SK-N-SH (cell line): ENCODE measurements at places on chromosomes 3 and 15. TPM values are rescaled to one million over a fixed set of nuclear protein-coding genes. Genes with fewer than 3 reads are reported as not detected.

DNA sequence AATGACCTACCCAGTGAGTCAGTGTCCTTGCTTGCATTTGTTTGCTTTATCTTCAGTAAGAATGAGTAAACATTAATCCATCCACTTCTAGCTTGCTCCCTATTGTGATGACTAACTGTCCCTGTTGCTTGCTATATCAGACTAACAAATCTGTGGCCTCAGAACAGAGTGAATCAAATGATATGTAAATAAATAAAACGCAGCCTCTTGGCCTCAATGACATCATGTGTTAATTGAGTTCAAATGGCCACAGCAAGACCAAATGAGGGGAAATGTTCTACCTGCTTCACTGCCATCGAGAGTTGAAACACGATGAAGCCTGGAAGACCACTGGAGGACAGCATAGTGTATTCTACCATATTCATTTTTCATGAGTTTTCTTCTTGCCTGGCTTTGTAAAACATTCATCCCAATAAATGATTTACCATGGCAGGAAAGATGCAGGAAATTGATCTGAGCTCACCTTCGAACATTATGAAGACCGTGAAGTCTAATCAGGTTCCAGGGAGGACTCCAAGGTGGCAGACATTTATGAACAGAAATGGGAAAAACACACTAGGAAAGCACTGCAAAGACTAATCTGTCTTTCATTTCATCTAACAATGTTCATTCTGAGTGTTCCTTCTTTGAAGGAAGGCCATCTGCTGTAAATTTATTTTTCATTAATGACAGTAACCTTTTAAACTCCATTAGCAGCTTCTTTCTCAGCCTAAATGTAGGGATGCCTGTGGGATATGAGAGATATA, 1144.5 kb downstream of the TUSC7 start:
- DNase-seq, result peak; percentile 20
- no peaks in the 10 kb centered on the region for H3K36me3 ChIP-seq
- H3K4me1 ChIP-seq, result no peaks in the 10 kb centered on the region
- H3K27me3 ChIP-seq, result no peaks in the 10 kb centered on the region
- peak overlapping the region; percentile 99 for H3K27ac ChIP-seq

DNA sequence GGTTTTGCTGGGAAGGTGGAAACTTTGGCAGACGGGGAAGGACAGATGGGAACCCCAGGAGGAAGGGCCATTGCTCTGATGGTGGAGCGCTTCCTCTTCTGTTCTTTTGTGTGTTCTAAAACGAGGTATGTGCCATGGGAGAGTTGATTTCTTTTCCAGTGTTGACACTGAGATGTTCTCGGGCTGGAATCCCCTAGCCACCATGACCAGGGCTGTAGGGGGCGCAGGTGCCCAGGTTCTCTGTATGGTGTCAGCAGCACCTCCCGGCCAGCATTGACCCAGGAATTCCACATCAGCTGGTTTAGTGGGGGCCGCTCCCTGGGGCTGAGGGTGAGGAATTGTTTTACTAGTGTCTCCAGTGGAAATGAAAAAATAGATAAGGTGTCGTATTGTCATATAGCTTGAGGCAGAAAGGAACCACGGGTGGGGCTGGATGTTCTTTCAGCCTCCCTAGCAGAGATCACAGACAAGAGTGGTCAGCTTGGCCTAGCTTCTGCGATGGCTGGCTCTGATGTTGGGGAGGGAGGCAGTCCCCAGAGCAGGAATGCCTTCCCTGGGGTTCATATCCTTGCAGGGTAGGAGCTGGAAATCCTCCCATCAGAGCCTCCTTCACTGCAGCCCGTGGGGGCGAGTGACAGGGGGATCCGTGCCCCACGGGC, 34.2 kb upstream of the ACAD9 start:
- 0 out of 2 replicates have a peak, but pooled peaks cover 5% of the 10 kb centered on the region for H3K4me1 ChIP-seq
- peak overlapping the region; percentile 53; the same call in 1 of the 2 replicates for H3K27ac ChIP-seq
- no peaks in the 10 kb centered on the region for H3K36me3 ChIP-seq
- peak overlapping the region; percentile 52 for H3K4me3 ChIP-seq
- peak; percentile 68 for DNase-seq
- no peaks in the 10 kb centered on the region for H3K27me3 ChIP-seq

- no peaks in the 10 kb centered on the region for H3K27me3 ChIP-seq
- H3K36me3 ChIP-seq, result no peaks in the 10 kb centered on the region
- H3K27ac ChIP-seq, result no peak overlapping the region
- no peaks in the 10 kb centered on the region for H3K4me1 ChIP-seq
- DNase-seq, result no peak
These were observed 148.6 kb upstream of the NR2F2 start for GRCh38 chr15:96181873-96182301.

DNA sequence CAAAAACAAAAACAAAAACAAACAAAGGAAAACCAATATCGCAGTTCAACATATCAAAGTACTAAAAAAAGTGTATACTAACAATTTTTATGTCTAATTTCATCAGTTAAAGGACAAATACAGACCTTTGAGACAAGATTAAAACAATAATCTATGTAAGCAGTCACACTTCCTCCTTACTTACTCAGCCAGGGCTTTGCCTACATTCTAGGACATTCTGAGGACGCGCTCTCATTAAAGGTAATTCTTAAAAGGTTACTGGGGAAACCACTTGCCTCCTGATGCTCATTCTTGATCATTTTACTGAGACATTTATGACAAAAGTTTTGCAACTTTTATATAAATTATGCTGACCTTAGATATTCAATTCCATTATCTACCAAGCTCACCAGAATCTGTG, 93.4 kb downstream of the CBLB start:
- no peak for DNase-seq
- H3K36me3 ChIP-seq, result peaks cover 23% of the 10 kb centered on the region
- H3K27ac ChIP-seq, result no peak overlapping the region
- H3K4me1 ChIP-seq, result no peaks in the 10 kb centered on the region
- no peaks in the 10 kb centered on the region for H3K27me3 ChIP-seq

The CD200R1 gene
- polyA plus RNA-seq, result 0.02 and 0.03 TPM in 2 replicates
